ENCODE measurements at places on chromosomes 1 and 21.
A peak's percentile ranks its signal among the peaks of the same experiment; 100 is the strongest.

DNA sequence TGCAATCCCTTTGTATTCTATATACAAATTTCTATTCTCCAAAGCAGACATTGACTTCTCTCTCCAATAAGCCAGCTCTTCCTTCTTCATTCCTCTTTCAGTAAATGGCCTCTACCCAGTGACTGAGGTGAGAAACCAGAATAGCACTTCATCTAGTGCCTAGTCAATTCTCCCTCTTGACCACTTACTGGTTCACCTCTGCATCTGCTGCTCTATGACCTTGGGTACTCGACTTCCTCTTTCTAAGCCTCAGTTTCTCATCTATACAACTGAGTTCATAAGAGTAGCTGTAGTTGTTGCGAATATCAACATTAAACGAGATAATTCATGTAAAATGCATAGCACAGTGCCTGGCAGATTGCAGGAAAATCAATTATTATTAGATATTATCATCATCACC lies 12.4 kb downstream of the LYST start:
- no peak for DNase-seq

- no peak for DNase-seq
These were observed 81.4 kb downstream of the CYYR1 start for GRCh38 chr21:26491663-26492062.

GRCh38 chr1:111481387-111482221 lies 7.8 kb downstream of the C1orf162 start:
- peak; percentile 57 for DNase-seq

DNA sequence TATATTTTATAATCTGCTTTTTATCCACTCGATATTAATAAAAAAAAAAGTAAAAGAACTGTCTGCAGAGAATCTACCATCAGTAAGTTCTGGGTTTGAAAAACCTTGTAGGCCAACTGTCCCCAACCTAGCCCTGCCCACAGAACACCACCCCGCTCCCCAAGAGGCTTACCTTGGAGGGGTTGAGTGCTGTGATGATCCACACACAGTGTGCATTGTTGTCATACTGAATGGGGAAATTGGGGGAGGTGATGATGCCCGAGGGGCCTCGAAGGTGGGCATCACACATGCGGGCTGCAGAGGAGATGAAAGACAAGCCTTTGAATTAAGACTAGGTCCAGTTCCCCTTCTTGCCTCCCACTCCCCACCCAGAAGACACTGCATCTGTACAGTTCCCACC lies 53.3 kb upstream of the HMGB4 start:
- DNase-seq, result no peak

GRCh38 chr1:104746994-104747393 lies 997.3 kb downstream of the AMY1C start:
- no peak for DNase-seq

DNA sequence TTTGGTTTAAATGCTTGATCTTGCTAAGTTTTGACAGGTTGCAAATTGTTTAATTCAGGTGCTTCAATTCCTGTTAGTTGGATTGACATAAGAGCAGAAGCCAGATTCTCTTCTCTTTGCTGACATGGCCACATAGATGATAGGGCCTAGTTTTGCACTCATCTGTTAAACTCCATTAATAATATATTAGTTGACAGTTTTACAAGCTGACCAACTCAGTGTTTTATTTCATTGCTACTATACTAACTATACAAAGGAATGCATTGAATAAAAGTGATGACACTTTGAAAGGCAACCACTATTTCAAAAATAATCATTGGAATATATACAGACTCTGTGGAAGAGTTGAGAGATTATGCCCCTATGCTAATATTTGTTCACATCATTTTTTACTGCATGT lies 255.6 kb upstream of the DPYD start:
- DNase-seq, result peak; percentile 5

DNA sequence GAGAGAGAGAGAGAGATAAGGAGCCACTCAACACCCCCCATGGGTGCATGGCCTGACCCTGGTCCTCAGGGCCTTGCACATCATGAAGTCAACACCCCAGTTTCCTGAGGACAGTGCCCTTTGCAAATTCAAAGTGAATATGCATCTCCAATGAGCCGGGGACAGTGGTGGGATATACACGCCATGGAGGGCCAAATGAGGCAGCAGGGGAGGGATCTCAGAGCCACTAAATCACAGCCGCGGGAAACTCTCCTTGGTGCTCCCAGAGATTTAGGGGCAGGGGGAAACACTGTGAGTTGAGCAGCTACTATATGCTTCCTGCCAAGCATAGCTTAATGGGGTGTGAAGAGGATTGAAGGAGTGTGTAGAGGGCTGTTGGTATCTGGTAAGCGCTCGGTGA lies 35.5 kb downstream of the MATN1 start:
- no peak for DNase-seq

DNA sequence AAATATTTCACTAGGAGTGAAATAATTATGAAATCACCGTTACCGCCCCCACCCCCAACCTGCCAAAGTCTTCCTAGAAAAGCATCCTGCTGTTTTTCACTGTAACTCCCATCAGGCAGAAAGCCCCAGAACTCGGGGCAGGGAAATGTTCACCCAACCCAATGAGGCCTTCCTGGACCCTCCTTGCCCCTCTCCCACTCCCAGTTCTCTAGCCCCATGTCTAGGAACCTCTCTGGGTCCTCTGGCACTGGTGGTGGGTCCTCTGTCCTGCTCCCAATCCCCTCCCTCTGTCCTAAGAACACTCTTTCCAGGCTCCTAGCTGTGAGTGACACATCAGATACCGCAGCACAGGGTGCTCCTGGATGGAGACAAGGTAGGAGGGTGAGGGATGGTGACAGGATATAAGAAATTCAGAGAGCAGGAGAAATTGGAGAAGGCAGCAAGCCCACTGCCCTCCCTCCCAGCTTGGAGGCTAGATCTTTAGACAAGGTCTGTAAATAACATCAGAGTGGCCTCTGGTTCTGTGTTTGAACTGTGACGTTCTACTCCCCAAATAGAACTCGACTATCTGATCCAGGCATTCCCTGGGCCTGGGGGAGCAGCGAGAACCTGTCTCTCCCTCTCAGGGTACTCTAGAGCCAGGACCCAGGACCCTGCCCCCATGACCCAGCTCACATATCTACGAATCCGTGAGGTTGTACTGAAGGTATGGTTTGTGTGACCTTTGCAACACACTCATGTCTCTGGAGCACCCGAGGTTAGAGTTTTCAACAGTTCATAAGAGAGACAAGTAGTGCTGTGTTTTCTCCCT lies 23.3 kb upstream of the BTG2 start:
- no peak for DNase-seq

GRCh38 chr1:244347942-244348341 lies 103.8 kb downstream of the ADSS2 start:
- DNase-seq, result no peak

DNA sequence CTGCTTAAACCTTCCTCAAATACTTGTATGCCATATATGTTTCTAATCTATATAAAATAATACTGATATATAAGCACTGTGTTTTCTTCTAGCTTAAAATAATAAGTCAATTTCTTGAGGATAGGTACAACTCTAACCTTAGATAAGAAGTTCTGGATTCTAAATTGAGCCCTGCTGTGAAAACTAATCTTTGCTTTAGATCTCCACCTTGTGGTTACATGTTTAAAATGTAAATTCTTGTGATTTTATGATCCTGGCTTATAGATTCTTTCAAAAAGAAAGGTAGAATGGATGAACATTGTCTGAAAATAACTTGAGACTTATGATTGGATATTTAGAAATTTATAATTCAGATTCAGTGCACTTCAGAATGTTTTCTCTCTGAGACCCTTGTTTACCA lies 38.9 kb upstream of the HMCN1 start:
- no peak for DNase-seq

GRCh38 chr1:67097305-67097704 lies 37.5 kb downstream of the C1orf141 start:
- DNase-seq, result no peak

- DNase-seq, result no peak
These were observed 37.5 kb downstream of the DPT start for GRCh38 chr1:168691541-168691940.

DNA sequence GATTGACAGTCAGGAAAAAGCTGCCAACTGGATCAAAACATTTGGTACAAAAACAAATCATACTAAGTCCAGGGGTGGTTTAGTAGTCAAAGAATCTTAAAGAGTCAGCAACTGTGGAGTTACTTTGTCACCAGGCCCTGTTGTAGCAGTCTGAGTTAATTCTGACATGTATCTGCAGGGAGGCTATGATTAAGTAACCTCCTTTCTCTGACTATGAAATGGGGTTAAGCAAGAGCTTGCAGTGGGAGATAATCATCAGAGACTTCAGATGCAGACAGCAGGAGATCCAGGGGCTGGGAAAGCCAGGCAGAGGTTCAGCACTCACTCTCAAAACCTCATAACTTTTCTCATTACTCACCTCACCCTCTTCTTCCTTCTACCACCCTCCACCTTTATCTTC lies 99.2 kb upstream of the BTG3 start:
- no peak for DNase-seq

GRCh38 chr1:156055281-156056048 lies 883 bp downstream of the LAMTOR2 start:
- no peak for DNase-seq
